ENCODE measurements at places on chromosomes 3 and 15.

GRCh38 chr3:155307183-155307582 lies 13.7 kb upstream of the STRIT1 start:
- no peak for DNase-seq

- no peak for DNase-seq
These were observed 40.4 kb upstream of the LIMD1 start for GRCh38 chr3:45554006-45554666.

- no peak for DNase-seq
These were observed 23.8 kb downstream of the AP3S2 start for GRCh38 chr15:89870006-89870405.

GRCh38 chr3:119481079-119481478 lies 12.3 kb downstream of the POGLUT1 start:
- DNase-seq = no peak

DNA sequence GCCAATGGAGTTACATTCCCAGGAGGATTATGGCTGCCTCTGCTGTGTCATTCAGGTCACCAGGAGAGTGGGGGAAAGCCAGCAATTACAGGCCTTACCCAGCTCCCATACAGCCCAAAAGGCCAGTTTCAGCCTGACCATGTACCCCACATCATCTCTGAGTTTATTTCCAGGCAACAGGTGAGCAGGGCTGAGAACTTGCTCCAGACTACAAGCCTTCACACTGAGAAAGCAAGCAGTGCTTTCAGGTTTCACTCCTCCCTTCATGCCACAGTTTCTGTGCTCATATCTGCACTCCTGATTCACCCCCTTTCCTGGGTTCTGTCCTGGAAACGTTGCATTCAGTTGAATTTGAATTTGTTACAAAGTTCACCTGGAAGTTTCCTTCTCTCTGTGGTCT lies 68.1 kb upstream of the ABI3BP start:
- no peak for DNase-seq

- no peak for DNase-seq
These were observed 40.8 kb downstream of the FOXP1 start for GRCh38 chr3:71542521-71543370.

DNA sequence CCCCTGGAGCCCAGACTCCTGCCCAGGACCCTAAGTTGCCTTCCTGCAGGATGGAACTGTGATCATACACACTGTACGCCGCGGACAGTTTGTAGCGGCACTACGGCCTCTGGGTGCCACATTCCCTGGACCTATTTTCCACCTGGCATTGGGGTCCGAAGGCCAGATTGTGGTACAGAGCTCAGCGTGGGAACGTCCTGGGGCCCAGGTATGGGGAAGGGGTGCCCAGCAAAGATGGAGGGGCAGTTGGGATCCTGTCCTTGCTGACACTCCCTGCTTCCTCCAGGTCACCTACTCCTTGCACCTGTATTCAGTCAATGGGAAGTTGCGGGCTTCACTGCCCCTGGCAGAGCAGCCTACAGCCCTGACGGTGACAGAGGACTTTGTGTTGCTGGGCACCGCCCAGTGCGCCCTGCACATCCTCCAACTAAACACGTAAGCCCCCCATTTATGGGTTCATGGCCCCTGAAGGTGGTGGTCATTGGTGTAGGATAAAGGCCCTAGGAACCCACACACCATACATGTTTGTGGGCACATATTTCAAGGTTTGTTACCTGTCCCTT lies 28.8 kb downstream of the NBEAL2 start:
- DNase-seq = no peak

GRCh38 chr15:66940368-66940767 lies 125.0 kb upstream of the SMAD3 start:
- DNase-seq = no peak

- peak; percentile 69 for DNase-seq
These were observed 29.3 kb downstream of the RIOX2 start for GRCh38 chr3:97942801-97943546.

DNA sequence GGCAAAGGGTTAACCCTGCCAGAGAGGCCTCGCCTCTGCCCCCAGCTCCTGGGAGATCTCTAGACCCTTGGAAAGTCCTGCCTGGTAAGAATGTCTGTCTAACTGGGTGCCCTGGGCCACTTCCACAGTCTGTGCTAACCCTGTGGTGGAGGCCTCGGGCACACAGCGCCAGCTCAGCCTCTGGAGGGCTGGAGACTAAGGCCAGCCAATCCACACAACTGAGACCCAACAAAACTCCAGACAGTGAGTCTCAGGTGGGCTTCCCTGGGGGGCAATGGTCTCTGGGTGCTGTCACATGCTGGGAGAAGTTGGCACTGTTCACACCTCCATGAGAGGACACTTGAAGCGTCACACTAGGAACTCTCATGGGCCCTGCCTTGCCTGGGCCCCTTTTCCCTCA lies 19.5 kb downstream of the ZXDC start:
- DNase-seq = no peak

- no peak for DNase-seq
These were observed 1059.8 kb downstream of the SI start for GRCh38 chr3:164018500-164018899.

GRCh38 chr3:173411375-173411973 lies 13.9 kb downstream of the NLGN1 start:
- no peak for DNase-seq

DNA sequence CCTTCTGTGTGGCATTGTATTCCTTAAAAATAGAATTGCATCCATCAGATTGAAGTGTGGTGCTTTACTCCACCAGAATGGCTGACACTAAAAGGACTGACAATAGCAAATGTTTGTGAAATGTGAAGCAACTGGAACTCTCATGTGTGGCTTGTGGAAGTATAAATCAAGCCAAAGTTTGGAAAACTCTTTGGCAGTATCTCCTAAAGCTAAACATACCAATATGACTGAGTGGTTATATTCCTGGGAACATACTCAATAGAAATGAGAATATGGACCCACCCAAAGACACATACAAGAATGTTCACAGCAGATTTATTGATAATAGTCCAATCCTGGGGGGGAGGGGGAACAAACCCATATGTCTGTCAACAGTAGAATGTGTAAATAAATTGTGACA lies 87.1 kb downstream of the RARB start:
- DNase-seq = no peak

- no peak for DNase-seq
These were observed 226.5 kb upstream of the GPR149 start for GRCh38 chr3:154656486-154656885.

DNA sequence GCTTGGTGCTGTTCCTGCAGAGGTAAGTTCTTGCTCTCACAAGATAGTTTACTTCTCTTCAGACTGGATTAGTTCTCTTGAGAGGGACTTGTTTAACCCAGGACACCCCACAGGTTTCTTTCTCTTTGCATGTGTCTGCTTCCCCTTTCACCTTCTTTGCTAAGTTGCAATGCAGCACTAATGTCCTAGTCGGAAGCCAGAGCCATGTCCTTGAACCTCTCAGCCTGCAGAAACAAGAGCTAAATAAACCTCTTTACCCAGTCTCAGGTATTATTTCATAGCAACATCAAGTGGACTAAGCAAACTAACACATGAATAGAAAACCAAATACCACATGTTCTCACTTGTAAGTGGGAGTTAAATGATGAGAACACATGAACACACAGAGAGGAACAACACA lies 915.2 kb downstream of the NSUN3 start:
- DNase-seq = no peak

DNA sequence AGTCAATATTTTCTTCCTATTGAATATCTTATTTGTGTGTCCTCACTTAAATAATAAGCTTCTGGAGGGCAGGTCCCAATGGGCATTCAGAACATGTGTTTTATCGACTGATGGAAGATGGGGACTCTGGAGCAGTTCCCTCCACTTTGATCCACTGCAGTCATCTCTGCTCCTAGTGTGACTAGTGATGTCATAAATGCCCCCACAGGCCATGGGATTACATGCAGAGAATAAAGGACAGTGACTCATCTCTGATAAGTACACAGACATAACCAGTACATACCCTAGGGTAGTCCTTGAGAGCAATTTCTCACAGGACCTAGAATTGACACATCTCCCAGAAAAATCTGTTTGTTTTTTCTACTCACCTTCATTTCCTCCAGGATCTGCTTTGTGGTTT lies 49.4 kb upstream of the FMN1 start:
- no peak for DNase-seq

DNA sequence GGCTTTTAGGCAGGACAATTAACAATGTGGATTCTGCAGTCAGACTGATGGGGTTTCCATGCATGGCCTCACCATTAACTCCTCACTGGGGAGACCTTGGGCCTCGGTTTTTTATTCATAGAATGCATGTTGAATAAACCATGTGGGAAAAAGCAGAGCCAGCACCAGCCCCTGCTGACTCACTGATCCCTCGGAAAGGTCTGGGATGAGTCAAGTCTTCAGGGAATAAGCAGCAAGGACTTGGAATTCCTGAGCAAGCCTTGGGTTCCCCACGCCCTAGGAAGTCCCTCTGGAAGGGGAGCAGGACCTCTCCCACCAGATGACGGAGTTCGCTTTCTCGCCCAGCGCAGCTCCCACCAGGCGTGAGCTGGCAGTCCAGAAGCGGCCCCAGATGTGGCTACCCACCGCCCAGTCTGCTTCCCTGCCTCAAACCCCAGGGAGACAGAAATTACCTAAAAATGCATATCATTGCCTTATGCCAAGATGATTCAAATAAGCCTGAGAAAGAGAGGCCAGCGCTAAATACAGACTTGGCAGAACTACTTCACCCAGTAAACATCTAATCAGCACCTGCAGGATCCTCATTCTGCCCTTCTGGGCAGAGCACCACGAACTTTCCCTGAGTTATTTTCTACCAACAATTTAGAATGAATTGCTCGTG lies 45.4 kb downstream of the BTD start:
- no peak for DNase-seq

DNA sequence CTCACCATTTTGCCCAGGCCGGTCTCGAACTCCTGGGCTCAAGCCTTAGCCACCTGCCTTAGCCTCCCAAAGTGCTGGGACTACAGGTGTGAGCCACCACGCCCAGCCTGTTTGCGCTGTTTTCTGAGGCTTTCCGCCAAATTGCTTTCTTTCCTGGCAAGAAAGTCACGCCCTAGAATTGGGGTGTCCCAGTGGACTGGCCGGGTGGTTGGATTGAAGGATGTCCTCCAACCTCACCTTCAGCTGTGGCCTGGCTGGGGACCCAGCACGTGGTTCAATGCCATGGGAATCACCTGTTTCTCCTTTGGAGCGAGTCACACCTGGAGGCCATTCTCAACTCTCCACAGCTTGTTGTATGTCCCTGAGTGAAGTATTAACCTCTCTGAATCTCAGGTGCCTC lies 5.8 kb upstream of the ANKDD1A start:
- DNase-seq = no peak

- DNase-seq = no peak
These were observed 24.3 kb downstream of the ARHGAP11B start for GRCh38 chr15:30650012-30650929.

DNA sequence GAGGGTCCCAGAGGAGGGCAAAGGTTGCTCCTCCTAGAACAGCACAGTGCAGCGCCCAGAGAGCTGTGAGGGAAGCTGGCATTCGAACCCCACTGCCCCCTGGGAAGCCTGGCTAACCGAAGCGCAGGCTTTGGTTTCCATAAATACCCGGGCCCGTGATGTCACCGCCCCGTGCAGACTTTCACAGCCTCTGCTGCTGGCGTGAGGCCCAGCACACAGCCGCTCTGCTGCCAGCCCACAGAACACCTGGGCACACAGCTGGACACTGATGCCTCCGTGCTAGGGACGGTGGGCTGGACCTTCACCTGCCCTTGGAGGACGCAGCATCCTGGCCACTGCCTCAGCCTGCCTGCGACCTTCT lies 1.0 kb downstream of the IQSEC1 start:
- DNase-seq = no peak

- DNase-seq = no peak
These were observed 315.0 kb upstream of the NR2E3 start for GRCh38 chr15:71495398-71495780.

DNA sequence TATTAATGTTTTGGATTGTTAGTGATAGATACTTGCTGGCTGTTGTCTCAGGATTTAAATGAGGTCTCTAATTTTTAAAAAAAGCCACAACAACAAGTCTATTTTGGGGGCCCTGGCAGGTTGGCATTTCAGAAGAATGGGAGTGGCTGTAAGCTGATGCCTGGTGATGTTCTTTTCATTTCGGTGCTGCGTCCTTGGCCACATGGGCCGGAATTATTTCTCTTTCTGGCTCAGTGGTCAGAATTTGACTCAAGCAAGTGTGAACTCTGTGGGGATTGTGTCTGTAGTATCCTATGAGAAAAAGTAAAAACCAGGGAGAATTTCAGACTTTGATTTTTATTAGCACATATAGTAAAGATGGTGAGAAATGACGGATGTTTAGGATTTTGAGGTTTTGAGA lies 203.0 kb downstream of the AKAP13 start:
- DNase-seq = no peak

DNA sequence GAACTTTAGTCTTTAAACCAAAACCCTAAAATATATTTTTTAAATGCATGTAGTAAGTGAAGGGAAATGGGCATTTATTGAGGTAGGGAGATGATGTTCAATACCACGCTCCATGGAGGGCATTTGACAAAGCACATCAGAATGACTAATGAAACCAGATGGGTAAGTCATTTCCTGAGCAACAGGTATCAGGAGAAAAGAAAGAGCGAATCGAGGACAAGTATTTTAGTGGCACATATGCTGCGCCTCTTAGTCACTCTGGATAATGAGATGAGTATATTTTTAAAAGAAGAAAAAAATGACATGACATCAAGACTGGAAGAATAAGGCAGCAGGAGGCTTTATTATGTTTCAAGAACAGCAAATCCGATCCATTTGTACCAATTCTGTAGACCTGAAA lies 129.0 kb upstream of the ARHGEF3 start:
- DNase-seq = no peak

All from NCI-H2107 (cell line).